ENCODE measurements at places on chromosomes 3 and 15.

- DNase-seq: no peak
Measured at GRCh38 chr3:84318273-84318809, 640.4 kb upstream of the CADM2 start.

GRCh38 chr3:183044547-183045229, 54.6 kb downstream of the MCCC1 start:
- DNase-seq: no peak

- no peak for DNase-seq
Measured at GRCh38 chr3:14688525-14688924, 13.6 kb downstream of the C3orf20 start.

DNA sequence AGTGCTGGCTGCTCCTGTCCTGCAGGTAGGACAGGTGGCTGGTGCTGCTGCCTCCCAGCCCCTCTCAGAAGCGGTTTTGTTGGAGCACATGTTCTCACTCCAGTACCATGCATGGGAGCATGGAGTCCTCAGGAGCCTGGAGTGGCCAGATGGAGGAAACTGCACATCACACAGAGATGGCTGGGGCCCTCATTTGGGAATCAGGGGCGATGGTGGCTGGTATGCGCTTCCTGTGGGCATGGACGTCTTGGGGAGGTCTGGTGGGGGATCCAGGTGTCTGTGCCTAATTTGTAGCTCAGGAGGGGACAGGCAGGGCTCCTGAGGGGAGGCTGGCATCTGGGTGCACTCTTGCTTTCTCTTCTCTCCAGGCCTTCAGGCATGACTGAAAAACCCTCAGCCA, 168.2 kb downstream of the KLF13 start:
- DNase-seq: no peak
